Fibroblast of skin of abdomen (primary cell): ENCODE measurements at places on chromosomes 12 and 14.

DNA sequence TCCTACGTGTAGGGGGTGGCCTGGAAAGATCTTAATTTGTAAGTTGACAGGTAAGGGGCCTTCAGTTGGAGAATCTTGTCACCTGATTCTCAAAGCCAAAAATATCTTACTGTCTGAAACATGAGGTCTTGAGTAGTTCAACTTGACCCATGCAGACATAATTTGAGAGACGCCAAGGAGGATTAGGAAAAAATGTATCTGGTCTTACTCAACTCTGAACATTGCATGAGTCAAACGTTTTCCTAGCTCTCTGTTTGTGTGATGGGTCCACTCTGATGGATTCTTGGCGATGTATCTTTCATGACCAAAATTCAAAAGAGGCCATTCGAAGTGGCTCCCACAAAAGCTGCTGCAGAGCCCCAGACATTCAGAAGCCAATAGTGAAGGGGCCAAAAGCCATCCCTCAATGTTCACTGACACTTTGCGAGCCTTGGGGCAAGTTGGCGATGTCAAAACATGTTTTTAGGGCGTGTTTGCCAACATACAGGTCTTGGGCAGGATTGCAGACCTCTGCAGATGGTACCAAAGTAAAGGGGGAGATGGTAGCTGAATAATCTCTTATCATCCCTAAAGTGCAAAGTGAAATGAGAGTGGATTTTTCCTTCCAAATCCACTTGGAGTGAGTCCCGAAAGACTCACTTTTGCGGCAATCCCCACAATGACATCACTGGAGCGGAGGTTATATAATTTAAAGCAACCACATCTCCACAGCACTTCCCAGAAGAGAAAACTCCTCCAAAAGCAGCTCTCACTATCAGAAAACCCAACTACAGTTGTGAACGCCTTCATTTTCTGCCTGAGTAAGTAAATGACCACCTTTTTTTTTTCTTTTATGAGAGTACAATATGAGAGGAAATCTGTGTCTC is at the start of gene BDKRB1:
Gene BDKRB1 (plus strand): TSS at position 710 of the 866 bp plus-strand sequence. CDS start 7,473 bp downstream, outside the sequence.
- peak; percentile 95 for DNase-seq

DNA sequence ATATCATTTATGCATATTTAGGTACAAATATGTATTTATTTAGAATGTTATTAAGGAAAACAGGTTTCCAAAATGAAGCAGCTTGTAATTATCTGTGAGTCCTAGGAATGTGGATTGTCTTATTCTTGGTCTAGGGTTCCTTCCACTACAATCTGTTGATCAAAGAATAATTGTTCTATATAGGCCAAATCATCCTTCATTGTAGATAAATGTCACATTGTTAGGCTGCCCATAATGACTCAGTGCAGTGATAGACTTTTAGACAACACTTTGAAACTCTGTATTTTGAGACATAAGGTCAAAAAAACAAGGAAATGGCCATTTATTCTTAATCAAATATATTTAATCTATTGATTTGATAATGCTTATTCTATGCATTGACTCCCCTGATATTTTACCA is 283.0 kb downstream of the ACSS3 start:
- DNase-seq, result no peak

DNA sequence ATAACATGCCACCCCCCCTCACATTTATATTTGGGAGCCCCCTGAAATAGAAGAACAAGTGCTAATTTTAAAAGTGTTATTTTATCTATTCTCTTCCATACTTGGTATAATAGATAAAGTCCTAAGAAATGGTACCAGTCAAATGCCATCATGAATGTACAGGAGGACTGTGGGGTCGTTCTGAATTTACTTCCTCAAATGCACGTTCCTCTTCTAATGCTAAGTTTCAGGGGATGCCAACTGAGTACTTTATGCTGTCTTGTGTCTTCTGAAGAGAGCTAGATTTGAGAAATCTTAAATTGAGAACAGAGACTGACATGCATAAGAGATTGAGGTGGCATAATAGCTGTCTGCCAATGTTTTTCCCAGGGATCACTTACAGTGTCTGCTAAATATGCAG is 59.0 kb downstream of the CFAP54 start:
- DNase-seq, result no peak

GRCh38 chr12:57810450-57810849 is 8.1 kb downstream of the AVIL start:
- peak; percentile 64 for DNase-seq

- no peak for DNase-seq
Measured at GRCh38 chr12:29528161-29528560, 30.7 kb upstream of the OVCH1 start.

DNA sequence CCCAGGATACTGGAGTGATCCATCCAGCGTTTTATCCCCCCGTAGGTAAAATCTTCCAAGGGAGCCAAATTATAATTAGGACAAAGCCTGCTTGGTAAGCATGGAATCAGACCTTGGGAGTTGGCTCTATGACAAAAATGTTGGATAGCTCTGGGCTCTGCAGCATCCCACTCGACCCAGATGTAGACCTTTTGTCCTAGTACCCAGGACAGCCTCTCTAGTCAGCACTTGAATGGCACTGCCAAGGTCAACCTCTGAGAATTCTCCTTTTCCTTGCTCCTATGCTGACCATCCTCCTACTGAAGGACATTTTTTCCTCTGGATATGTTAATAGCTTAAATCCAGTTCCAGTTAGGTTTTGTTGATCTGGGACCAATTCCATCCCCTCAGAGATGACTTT is 104.7 kb upstream of the SLC35F4 start:
- DNase-seq, result no peak

- DNase-seq, result no peak
Measured at GRCh38 chr12:108123402-108123801, 5.7 kb upstream of the WSCD2 start.

GRCh38 chr12:41264281-41264680 is 76.2 kb downstream of the PDZRN4 start:
- no peak for DNase-seq

DNA sequence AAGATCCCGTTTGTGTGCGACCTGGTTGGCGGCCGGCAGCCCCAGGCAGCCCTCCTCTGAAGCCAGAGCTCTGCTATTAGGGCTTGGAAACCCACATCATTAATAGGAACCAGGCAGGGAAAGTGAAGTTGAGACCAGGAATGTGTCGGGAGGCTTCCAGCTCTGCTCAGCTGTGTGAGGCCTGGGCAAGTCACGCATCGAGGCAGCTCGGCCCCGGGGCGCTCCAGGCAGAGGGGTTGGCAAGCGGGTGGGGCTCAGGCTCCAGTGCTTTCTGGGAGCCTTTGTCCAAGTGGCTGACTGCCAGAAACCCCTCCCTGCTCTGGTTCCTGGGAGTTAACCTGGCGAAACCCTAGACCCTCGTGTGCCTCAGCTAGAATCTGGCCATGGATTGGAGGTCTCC is 1151.7 kb downstream of the VRK1 start:
- no peak for DNase-seq

DNA sequence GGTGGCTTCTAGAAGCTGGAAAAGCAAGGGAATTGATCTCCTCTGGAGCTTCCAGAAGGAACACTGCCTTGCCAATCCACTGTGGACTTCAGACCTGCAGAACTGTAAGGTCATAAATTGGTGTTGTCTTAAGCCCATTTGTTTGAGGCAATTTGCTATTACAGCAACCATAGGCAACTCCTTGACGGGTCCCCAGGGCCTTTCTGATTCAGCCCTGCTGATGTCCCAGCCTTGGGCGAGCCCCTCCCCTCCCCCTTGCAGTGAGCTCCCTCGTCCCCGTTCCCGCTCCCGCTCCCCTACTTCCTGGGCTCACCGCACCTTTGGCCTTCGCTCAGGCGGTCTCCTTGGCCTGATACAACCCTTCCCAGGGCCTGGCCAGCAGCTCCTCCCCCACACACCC is 18.9 kb upstream of the DIO3 start:
- DNase-seq, result no peak

DNA sequence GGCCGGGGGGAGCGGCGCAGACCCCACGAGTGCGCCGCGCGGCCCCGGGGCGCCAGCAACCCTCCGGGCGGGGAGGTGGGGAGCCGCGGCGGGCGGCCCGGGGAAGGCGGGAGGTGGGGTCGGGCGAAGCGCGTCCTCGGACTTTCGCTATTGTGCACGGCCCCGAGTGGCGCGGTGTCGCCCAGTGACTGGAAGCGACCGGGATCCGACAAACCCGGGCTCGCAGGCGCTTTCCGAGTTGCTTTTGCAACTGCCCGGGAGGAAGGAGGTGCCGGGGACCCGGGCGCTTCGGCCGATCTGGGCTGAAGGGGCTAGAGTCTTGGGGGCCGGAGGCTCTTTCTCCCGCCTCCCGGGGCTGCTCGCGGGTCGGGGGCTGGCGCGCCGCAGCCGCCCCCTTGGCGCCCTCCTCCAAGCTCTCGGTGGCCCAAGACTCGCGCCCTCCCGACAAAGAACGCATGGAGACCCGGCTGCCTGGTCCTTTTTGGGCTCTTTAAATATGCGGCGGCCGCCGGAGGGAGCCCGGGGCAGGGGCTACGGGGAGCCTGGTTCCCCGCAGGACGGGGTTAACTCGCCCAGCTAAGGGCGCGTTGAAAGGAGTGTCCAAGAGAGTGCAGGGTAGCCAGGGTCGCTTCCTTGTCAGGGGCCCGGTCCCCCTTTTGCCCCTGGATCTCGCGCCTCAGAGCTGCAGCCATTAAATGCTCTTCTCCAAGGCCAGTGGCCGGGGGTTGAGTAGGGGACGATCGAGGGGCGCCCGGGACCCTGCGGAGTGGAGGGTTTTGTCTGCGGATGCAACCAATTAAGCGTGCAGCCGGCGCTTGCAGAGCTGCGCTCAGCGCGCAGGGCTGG is 1.4 kb downstream of the HMGA2 start:
- DNase-seq, result peak; percentile 60

DNA sequence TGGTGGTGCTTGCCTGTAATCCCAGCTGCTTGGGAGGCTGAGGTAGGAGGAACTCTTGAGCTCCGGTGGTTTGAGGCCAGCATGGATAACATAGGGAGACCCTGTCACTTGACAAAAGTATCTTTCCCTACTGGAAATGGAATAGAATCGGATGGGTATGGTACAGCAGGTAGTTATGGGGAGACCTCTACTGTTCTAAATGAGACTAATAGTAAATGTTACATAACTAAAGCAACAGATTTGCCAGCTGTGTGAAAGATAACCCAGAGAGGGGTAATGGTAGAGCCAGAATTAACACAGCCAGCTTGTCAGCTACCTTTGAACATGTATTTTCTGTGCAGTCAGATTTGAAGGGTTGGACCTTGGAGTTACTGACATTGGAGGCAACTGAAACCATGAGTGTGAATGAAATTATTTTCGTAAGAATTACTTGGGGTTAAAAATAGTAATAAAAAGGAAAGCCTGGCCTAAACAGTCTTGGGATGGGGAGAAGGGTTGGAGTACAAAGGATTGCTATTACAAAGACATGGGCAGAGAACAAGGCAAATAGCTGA is 21.7 kb upstream of the NUP107 start:
- DNase-seq, result no peak

DNA sequence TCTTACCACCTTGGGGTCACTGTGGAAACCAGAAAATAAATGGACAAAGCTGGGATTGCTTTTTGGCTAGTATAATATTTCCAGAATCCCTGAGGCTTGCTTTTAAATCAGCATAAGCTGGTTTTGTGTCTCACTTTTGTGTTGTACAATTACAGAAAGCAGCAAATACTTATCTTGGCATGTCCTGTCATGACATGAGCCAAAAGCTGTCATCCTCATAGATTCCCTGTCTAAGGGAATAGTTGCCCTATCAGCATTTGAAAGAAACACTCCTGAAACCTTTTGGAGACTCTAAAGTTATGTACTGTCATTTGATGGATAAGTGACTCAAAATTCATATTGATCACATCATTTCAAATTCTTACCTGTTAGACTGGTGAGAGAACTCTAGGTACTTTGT is 987.2 kb downstream of the NRXN3 start:
- DNase-seq, result no peak

- DNase-seq, result no peak
Measured at GRCh38 chr12:59317598-59317997, 278.2 kb upstream of the SLC16A7 start.

DNA sequence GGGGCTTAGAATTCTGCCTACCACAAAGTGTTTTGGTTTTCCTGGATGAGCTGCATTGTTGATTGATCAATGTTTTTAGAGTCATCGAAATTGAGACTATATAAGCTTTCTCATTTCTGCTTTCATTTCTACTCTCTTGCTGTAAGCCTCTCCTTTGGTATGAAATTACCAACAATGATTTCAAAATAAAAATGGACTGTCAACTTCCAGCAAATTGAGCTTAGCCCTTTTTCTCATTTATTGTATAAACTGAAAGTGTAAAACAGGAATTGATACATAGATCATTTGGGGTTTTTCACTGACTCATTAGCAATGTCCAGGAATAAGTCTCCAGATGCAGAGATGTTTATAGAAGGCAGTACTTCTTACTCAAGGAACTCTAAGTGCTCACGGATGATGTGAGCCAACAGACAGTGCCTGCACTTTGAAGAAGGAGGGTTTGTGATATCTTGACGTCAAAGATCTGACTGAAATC is 20.0 kb upstream of the PCNX1 start:
- DNase-seq, result peak; percentile 78
